ENCODE measurements at places on chromosomes 2 and 18.
A peak's percentile ranks its signal among the peaks of the same experiment; 100 is the strongest.

- no peak for DNase-seq
These were observed 55.6 kb downstream of the MTX2 start for GRCh38 chr2:176324862-176325261.

DNA sequence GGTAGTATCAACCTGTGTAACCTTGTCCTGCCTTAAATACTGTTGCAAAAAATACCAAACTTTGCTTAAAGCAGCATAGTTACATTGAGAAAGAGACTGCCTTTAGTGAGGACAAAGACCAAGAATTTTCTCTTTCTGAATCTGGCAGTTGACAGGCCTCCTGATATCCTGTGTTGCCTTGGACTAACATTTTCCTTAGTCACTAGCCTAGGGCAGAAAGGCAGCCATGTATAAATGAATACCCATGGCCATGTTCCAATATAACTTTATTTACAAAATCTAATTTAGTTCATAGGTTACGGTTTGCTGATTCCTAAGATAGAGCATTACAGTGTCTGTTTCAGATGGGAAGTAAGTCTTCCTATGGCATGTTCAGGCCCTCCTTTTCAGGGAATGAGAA is 895.4 kb downstream of the CNTNAP5 start:
- DNase-seq = no peak

- no peak for DNase-seq
These were observed 11.4 kb upstream of the COL6A3 start for GRCh38 chr2:237425320-237425719.

GRCh38 chr2:1701020-1701419 is 43.3 kb downstream of the PXDN start:
- no peak for DNase-seq

DNA sequence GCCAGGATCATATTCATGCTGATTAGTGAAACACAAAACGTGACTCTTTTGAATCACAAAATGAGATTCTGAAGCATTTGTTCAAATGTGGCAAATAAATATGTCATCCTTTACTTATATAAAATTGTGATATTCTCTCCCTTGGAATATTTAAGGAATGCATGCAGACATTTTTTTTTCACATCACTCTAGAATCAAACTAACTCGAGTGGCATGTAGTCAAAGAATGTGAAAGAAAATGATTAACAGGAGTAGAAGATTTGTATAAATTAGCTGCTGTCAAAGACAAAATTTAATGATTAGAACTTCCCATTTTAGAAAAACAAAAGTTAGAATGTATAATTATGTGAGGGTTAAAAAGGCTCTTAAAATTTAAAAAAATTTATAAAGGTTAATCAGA is 721.0 kb upstream of the FAM98A start:
- no peak for DNase-seq

DNA sequence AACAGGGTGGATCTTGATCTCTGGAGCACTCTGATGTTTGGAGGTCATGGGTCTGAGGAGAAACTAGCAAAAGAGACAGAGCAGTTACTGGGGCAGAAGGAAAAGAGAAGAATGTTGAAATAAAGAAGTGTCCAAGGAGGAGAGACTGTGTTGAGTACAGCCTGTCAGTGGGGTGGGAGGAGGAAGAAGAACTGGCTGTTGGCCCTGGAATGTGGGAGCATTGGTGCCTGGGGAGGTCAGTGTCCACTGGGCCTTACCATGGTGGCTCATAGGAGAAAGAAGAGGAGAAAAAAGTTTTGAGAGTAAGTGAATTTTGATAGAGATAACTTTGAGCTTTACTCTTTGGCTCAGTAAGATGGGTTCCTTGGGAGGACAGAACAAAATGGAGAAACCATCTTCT is 499.0 kb downstream of the TXNL1 start:
- no peak for DNase-seq

DNA sequence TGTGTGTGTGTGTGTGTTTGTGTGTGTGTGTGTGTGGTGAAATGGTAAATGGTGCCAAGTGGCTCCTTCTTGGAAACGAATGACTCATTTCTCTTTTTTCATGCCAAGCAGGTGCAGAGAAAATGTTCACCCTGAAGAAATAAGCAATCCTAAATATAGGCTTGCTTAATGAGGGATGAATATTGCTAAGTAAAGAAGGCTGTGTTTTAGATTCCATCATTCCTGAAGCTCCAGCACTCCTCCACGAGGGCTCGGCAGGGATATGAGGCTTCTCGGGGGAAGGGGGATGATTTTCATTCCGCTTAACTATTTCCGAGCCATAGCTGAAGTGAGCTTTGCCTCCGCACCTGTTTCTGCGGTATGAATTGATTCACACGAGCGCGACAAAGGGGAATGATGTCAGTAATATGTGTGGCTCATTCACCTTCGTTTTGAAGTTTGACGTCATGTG is 72.9 kb downstream of the TSN start:
- DNase-seq = no peak

GRCh38 chr2:106124106-106124756 is 69.9 kb downstream of the UXS1 start:
- no peak for DNase-seq

DNA sequence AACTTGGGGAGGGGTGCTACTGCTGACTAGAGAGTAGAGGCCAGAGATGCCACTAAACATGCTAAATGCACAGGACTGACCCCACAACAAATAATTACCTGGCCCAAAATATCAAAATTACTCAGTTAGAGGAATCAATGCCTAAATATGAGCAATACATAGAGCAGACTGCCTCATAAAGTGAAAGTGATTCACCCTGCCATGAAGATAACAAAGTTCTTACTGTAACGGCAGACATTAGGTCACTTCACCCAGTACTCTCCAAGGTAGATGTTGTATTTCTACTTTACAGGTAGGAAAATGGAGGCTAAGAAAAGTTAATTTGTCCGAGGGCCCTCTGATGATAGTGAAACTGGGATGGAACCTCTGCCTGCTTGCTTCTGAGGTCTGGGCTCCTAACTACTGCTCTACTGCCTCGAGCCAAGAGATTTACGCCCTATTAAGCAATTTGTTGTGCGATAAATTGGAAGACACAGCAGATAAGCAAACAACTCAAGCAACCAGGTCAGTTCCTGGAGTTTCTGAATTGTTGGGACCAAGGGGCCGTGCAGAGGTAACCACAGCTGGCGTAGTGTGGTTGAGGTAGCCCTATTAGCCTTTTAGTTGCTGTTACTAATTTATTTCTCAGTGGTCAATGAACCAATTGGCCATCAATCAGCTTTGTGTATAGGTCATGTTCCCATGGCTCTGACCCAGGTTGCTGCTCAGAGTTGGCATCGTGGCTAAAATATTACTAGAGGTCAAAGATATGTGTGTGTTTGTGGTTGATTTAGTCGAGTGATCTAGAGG is 4.8 kb downstream of the DHRS9 start:
- no peak for DNase-seq

DNA sequence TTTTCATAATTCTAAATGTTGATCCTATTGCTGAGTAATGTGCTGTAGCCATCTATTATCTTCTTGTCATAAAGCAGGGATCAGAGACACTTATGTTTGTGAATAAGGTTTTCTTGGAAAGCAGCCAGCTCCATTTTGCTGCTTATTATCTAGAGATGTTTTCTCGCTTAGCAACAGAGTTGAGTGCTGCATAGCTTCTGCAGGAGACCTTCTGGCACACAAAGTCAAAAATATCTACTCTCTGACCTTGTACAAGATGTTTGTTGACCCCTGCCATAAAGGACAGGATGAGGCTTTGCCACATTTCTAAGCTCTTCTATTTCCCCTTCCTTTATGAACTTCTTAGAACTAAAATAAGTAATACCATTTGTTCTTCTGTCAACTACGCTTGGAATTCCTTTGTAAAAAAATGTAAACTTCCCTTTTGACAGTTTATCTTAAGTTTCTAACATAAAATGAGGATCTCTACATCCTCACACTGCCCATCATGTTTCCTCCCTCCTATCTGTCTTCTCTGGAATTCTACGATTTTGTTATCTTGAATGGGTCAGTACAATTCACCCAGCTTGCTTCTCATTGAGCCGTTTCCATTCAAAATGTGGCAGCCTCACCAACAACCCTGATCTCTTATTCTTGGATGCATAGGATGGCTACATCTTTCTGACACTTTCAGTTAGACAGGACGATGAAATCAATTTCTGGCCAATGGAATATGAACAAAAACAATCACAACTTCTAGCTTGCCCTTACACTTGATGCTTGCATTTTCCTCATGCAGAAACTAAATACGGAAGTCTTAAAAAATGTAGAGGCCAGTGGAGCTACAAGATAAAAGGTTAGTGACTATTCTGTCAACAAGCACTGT is 1377.0 kb downstream of the SUCLG1 start:
- DNase-seq = no peak

DNA sequence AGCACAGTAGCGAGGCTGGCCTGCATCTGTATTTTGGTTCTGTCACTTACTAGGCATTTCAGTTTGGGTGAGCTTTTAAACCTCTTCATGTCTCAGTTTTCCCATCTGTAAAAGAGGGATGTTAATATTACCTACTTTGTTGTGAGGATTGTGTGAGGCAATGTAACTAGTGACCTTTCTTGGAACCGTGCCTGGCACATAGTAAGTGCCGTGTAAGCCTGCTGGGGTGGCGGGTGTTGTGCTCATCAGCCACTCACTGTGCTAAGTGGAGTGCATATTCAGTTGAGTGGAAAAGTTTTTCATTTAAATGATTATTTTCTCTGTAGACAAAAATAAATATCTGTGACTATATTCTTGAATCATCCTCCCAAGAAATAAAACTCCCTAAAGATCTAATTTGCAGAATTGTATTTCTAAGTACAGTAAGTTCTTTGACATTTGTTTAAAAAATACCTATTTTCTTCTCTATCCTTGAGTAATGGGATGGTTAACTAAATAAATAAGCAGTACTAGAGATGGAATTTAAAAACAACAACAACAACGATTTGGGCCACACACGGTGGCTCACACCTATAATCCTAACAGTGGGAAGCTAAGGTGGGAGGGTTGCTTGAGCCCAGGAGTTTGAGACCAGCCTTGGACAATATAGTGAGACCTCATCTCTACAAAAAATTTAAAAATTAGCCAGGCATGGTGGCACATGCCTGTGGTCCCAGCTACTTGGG is 56.7 kb downstream of the MALT1 start:
- DNase-seq = no peak

DNA sequence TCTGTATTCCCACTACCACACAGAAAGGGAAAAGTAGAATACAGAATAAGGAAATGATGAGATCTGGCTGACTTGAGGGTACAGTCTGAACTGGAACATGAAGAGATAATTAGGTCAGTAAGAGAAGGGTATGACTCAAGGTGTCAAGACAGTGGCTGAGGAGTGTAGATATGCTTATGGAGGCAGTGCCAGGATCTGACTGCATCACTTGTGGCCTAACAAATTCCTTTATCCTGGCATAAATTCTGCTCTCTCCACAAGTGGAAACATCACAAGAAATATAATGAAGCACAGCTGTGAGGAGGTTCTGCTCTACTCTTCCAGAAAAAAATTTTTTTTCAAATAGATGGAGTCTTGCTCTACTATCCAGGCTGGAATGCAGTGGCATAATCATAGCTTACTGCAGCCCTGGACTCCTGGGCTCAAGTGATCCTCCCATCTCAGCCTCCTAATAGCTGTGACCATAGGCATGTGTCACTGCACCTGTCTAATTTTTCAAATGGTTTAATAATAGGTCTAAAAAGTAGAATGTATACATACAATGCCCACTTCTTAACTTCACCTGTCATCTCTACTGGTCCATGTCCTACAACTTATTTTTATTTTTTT is 85.3 kb downstream of the C2orf74 start:
- no peak for DNase-seq

DNA sequence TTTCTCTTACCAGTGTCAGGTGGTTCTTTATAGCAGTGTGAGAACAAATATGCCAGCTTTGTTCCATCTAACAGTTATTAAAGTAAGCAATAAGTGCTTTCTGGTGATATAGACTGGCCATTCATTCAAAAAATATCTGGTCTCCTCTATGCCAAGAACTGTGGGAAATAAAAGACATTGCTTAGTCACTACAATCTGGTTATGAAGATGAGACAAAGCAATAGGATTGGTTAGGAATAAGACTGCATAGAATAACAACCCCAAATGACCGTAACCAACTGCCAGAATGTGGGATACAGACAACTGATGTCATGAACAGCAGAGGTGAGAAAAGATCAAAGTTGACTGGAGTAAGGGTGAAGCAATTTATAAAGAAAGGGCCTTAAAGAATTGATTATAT is 83.8 kb downstream of the MBD2 start:
- DNase-seq = no peak

DNA sequence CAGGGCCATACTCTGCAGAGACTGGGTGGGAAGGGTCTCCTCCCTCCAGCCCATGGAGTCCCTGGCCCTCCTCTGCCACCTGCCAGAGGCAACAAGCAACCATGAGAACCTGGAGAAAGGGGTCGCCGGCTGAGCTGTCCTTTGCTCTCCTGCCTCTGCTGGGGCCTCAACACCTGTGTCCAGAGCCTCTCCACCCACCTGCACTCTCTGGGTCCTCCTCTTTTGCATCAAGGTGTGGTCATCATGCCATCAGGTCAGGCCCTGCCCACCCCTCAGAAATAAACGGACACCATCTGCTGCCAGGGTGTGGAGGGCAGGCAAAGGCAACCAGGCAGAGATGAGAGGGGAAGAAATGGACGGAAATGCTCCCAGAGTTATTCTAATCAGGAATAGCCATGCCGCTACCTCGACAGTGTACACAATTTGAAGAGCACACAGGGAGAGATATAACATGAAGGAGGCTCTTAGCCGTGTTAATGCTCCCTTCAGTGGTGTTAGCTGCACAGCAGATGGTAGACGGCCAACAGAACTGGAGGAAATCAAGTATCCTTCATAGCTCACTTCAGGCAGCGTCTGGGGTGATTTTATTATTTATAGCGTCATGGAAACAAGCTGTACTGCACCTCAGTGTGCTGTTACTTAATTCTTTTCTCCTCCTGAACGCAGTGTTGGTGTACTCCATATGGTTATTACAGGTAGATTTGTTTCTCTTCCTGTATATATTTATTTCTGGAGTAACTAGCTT is 247.9 kb downstream of the TSN start:
- DNase-seq = no peak

- no peak for DNase-seq
These were observed 230.9 kb upstream of the RGPD4 start for GRCh38 chr2:107595749-107596148.

GRCh38 chr18:8478166-8478967 is 130.9 kb upstream of the RAB12 start:
- DNase-seq = peak; percentile 78

- DNase-seq = no peak
These were observed 4.0 kb downstream of the TMEM200C start for GRCh38 chr18:5891184-5891853.

DNA sequence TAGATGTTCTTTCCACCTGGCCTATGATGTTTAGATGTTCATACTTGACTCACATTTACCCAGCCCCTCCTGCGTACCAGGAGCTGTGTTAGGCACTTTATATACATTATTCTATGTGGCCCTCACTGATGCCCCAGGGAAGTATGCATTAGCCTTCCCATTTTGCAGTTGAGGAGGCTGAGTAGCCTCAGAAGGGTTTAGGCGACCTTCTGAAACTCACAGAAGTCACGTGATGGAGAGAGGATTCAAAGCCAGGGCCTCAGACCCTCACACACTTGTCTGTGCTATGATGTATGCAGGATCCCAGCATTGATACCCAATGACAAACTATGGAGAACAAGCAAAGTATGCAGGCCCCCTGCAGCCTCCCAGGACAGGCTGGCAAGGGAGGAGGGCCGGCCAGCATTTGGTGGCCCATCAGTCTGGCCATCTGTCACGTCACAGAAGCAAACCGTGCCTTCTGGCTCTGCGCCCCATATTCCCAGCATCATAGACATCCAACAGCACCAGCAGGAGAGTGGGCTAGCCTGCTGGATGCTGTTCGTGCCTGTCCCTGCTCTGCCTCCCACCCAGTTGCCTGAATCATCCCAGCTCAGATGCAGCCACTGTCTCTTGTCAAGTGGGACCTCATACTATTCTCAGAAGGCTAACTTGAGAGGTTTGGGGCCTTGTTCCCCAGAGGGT is 33.6 kb downstream of the EHD3 start:
- DNase-seq = no peak

GRCh38 chr18:78713726-78714125 is 265.9 kb upstream of the SALL3 start:
- peak; percentile 25 for DNase-seq
